ENCODE measurements at places on chromosomes 11 and 22. TPM values are rescaled to one million over a fixed set of nuclear protein-coding genes. Genes with fewer than 3 reads are reported as not detected.

GRCh38 chr11:12288212-12288930 is 89.0 kb upstream of the PARVA start:
- H3K36me3 ChIP-seq: no peaks in the 10 kb centered on the region
- H3K4me3 ChIP-seq: no peak overlapping the region
- DNase-seq: peak; percentile 71

The SLC7A4 gene
- total RNA-seq: 2.4 TPM

DNA sequence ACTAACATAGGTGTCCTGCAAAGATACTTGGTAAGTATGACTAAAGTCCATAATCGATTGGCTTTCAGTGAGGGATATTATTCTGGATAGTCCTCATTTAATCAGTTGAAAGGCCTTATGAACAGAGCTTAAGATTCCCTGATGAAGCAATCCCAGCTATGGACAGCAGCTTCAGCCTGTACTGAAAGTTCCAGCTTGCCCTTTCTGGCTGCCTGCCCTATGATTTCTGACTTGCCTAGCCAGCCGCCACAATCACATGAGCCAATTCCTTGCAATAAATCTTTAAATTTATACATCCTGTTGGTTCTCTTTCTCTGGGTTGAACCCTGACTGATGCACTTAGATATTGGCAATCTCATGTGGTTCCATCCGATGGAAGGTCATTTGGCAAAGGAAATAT is 759.0 kb upstream of the API5 start:
- no peak overlapping the region for H3K4me3 ChIP-seq
- H3K27me3 ChIP-seq: no peaks in the 10 kb centered on the region
- H3K27ac ChIP-seq: no peak overlapping the region
- no peak for DNase-seq
- no peaks in the 10 kb centered on the region for H3K36me3 ChIP-seq

DNA sequence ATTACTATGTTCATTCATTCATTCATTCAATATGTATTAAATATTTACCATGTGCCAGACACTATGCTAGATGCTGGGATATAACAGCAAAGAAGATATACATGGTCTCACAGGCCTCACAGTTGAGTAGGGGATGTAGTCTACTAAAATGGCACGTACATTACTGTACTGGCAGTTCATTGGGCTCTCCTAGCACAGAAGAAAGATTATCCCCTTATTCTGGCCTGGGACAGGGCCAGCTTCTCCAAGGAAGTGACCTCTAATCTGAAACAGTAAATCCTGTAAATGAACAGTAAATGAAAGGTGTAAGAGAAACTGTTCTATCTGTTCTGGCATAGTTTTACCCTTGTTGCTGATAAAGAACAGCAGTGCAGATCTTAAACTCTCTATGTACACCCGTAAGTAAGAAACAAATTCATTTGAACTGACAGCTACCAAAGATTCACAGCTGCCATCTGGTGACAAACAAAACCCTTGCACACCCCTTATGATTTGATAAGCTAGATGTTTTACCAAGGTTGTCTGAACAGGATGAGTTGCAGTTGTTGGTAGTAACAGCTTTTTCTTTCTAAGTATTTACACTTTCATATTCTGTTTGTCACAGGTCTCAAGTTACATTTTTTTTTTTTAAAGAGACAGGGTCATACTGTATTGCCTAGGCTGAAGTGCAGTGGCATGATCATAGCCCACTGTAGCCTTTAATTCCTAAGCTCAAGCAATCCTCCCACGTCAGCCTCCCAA is 263.1 kb downstream of the TMEM135 start:
- H3K27ac ChIP-seq: no peak overlapping the region
- no peaks in the 10 kb centered on the region for H3K27me3 ChIP-seq

The UNC93B1 gene
- 63.7 TPM for total RNA-seq

DNA sequence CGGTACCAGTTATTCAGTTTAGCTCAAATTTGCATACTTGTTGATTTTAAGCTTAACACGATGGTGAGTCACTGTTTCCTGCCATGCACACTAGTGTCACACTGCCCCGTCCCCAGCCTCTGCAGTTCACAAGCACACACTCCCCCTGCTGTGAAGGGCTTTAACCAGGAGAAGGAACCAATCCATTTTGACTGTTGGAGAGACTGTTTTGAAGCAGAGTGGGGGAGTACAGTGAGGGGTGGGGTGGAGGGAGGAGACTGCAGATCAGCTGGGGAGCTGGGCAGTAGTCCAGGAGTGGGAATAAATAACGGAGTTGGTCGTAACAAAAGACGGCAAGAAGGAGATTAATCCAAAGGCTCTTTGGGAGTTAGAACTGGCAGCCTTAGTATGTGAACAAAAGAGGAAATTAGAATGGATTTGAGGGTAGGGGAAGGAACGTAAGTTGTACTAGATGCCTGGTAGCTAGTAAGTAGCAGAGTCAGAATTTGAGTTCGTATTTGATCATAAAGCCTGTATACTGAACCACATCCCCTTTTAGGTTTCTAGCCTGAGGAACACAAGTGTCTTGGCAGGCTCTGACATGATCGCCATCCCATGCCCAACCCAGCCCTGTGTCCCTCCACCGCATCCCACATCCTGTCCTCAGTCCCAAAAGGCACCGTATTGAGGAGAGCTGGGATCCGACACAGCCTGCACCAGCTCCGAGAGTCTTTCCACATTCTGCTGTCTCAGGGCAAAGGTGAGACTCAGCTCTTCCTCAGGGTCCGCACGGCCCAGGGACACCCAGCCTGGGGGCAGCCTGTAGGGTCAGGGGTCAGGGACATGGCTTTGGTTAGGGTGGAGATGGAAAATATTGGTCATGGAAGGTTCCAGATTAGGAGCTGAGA is 862 bp downstream of the TPP1 start:
- peak overlapping the region; percentile 71 for H3K4me3 ChIP-seq
- H3K27me3 ChIP-seq: no peaks in the 10 kb centered on the region
- peak overlapping the region; percentile 89 for H3K27ac ChIP-seq
- H3K4me1 ChIP-seq: no peaks in the 10 kb centered on the region

DNA sequence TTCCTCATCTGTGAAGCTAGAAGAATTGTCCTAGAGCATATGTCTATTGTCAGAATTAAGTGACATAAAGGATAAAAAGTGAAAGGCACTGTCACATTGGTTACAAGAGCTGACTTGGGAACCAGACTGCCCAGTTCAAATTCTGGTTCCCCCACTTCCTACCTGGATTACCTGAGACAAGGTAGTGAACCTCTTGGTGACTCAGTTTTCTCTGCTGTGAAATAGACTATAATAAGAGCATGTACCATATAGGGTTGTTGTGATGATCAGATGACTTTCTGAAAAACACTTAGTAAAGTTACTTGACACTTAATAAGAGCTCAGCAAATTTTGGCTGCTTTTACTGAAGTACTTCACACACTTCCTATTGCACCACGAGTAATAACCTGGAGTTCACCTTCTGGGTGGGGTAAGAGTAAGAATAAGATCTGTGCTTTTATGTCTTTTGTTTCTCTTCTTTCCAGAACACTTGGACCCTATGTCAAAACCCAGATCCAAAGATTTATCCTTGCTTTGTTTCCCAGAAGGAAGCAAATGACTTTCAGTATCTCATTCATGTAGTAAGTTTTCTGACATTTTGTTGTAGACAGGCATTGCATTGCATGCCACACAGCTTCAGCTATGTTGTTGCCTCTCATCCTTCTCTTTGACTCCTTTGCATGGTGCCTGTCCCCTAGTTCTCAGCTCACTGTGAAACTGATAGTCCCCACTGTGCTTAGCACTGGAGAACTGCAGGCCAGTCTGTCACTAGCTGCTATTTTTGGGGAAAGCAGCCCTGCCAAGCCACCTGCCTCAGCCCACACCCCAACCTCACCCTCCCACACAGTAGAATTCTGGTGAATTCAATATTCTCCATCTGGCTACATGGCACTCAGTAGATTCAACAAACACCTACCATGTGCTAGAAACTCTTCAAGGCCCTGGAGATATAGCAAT is 121.8 kb upstream of the POU2AF2 start:
- no peaks in the 10 kb centered on the region for H3K27me3 ChIP-seq
- no peaks in the 10 kb centered on the region for H3K36me3 ChIP-seq
- DNase-seq: no peak
- H3K27ac ChIP-seq: no peak overlapping the region

DNA sequence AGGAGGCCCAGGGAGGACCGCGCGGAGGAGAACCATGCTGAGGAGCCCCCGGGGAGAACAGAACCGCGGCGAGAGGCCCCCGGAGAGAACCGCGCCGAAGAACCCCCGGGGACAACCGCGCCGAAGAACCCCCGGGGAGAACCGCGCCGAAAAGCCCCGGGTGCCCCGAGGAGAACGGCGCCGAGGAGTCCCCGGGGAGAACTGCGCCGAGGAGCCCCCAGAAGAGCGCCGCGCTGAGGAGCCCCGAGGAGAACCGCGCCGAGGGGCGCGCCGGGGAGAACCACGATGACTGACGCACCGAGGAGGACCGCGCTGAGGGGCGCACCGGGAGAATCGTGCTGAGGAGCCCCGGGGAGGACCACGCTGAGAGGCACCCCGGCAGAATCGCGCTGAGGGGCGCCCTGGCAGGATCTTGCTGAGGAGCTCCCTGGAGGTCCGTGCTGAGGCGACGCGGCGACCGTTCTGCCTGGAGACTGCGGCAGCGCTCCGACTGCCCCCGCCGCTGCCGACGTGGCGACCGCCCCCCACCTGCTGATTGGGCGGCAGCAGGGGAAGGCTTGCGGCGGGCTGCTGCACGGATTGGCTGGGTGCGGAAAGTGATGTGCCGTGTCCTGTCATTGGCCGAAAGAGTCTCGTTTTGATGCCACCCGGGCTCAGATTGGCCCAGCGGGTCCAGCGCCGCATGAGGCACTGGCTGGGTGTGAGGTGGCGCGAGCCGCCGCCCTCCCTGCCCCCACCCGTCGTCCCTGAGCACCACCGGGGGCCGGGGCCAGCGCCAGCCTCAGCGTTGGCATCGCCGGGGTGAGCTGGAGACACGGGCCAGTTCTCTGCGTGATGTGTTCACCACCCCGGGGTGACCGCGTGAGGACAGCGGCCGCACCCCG is at the start of gene KCNQ1OT1:
TSS of gene KCNQ1OT1 (minus strand) at position 464 of the 884 bp plus-strand sequence.
- peak within 1 kb of the TSS; percentile 74 for H3K4me3 ChIP-seq
- H3K27ac ChIP-seq: peak within 1 kb of the TSS; percentile 88
- H3K36me3 ChIP-seq: no peaks in the 10 kb centered on the region
- peak; percentile 94 for DNase-seq
- no peaks in the 10 kb centered on the region for H3K4me1 ChIP-seq

DNA sequence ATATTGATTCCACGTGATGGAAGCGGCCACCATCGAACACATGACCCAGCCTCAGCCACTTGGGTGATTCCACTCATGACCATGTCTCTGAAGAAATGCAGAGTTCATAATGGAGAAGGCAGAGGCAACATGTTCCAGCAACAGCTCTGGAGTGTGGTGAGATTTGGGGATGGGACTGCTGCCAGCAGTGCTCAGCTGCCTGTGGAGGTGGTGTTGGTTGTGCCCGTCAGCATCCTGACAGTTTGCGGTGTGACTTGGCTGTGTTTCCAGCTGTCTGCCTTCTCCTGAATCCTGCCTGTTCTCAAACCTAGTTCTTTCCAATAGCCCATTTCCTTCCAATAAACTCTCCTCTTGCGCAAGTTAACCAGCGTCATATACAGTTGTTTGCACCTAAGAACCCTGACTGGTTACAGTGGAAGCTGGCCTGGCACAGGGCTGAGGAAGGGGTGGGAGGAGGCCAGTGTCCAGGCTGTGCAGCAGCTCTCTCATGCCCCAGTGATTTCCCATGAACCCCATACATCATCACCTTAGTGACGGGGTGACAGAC is 22.0 kb upstream of the OR8B8 start:
- H3K36me3 ChIP-seq: no peaks in the 10 kb centered on the region
- no peaks in the 10 kb centered on the region for H3K4me1 ChIP-seq
- DNase-seq: no peak
- H3K4me3 ChIP-seq: no peak overlapping the region

- no peak overlapping the region for H3K4me3 ChIP-seq
- H3K36me3 ChIP-seq: no peaks in the 10 kb centered on the region
- no peak for DNase-seq
- peaks cover 41% of the 10 kb centered on the region for H3K27me3 ChIP-seq
- H3K27ac ChIP-seq: no peak overlapping the region
These were observed 957.2 kb downstream of the BRD1 start for GRCh38 chr22:48870436-48870835.

The SMIM35 gene
- total RNA-seq: not detected

DNA sequence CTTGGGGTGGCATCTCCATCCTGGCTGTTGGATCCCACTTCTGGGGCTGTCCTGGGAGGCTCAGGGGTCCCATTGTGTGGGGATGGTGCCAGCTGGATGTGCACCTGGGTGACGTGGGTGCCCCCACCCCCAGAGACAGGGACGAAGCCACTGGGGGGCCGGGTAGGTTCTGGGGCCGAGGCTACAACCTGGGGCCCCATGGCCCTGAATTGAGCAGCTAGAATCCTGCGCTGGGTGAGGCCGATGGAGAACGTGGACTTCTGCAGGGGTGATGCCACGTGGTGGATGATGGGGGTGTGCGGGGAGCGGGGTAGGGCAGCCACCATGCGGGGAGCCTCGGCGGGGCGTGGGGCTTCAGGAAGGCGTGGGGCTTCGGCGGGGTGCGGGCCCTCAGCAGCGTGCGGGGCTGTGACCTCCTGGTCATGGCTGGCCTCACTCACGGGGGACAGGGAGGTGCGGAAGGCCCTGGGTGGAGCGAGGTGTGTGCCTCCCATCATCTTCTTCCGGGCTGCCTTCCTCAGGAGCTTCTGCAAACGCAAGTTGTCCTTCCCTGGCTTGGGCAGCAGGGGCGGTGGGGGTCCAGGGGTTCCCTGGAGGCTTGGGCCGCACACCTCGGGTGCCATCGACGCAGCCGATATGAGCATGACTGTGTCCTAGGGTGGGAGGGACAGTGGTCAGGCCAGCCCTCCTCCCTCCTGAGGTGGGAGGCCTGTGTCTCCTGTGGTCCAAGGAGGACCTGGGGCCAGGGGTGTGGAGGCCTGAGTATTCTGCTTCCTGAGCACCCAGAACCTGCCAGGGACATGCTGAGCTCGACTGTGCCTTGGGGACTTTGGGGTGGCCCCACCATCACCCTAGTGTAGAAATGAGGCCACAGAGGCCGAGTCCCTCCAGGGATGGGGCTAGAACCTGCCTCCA is 1.5 kb downstream of the PRR33 start:
- peak overlapping the region; percentile 40 for H3K27ac ChIP-seq
- H3K36me3 ChIP-seq: no peaks in the 10 kb centered on the region
- no peak for DNase-seq
- H3K4me3 ChIP-seq: no peak overlapping the region

GRCh38 chr11:30404136-30404535 is 81.2 kb downstream of the ARL14EP start:
- no peak for DNase-seq
- no peaks in the 10 kb centered on the region for H3K27me3 ChIP-seq
- H3K4me1 ChIP-seq: no peaks in the 10 kb centered on the region
- no peaks in the 10 kb centered on the region for H3K36me3 ChIP-seq

The UBASH3B gene
- total RNA-seq: 4.8 TPM

DNA sequence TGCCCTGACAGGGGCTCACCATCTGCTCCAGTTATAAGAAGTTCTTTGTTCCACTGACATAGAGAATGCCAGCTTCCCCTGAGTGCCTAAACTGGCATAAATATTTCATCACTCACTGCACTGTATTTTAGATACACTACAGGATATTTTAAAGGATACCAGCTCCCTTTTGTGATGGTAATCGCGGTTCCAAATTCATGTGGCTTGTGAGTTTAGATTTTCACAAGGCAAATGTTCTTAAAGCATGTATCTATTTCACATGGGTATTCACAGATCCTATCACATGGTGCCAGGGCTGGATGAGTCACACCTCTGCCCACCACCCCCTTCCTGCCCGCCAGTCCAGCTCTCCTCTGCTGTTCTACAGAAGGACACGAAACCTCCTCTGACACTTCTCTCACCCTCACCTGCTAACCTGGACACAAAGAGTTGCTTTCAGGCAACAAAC is 105.5 kb downstream of the KCNC1 start:
- no peaks in the 10 kb centered on the region for H3K27me3 ChIP-seq
- H3K36me3 ChIP-seq: no peaks in the 10 kb centered on the region

All from breast epithelium (tissue), 4 donors.